Foreskin melanocyte (primary cell): ENCODE measurements at places on chromosomes 2 and 18.

- DNase-seq: no peak
These were observed 19.9 kb downstream of the FN1 start for GRCh38 chr2:215415820-215416577.

- no peak for DNase-seq
These were observed 401.1 kb upstream of the LRATD1 start for GRCh38 chr2:14231391-14231898.

DNA sequence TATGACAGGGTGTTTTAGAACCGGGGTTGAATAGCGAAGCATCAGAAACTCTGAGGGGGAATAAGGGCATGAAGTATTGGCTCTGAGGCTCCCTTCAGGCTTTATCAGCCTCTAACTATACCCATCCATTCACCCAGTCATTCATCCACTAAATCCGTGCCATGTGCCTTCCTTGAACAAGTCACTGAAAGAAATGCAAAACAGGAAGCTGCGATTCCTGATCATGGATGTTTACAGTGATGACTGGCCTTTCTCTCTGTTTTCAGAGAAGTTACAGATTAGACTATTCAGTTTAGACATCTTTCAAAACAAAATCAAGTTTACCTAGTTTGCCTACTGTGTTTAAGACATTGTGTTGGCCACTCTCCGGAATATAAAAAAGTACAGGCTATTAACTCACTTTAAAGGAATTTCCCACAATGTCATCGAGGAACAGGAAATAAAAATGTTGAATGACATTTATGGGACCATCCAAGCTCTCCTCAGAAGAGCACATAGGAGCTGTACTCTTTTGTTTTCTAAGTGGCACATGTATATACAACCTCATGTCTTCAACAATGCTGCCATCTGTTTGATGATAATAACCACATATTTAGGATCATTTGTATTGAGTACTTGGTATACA lies 43.8 kb upstream of the SLC14A1 start:
- DNase-seq: no peak

GRCh38 chr2:186031229-186031628 lies 292.6 kb downstream of the FSIP2 start:
- no peak for DNase-seq

DNA sequence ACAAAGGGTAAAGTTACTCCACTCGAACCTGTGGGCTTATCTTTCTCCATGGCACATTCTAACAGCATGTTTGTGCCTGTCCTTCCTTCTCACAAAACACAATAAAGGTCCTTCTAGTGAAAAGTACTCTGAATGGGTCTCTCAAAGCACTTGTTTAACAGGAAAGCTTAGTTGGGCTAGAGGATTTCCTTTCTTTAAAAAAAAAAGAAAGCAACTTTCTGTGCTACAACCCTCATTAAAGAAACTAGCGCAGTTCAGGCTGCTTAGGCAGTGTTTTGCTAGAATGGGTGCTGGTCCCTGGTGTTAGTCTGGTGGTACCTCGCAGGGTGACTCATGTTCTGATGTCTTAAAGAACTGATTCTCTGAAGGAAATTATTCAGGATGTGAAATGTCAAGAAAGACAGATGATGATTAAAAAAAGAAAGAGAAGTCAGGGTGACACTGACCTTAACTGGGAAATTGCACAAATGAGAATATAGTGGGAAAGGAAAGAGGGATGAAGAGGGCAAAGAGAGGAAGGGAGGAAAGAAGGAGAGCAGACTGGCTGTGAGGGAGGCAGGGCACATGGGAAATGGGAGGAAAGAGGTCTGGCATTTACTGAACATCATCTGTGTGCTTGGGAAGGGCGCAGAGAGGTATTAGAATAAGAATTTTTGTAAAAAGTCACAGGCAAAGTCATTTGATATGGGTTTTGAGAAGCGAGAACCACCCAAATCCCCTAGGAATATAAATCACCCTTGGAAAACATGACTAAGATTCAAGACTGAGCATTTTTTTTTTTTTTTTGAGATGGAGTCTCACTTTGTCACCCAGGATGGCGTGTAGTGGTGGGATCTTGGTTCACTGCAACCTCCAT lies 74.9 kb downstream of the ATP8B1 start:
- peak; percentile 68 for DNase-seq

- DNase-seq: no peak
These were observed 3.6 kb downstream of the DIS3L2 start for GRCh38 chr2:231965102-231965501.

DNA sequence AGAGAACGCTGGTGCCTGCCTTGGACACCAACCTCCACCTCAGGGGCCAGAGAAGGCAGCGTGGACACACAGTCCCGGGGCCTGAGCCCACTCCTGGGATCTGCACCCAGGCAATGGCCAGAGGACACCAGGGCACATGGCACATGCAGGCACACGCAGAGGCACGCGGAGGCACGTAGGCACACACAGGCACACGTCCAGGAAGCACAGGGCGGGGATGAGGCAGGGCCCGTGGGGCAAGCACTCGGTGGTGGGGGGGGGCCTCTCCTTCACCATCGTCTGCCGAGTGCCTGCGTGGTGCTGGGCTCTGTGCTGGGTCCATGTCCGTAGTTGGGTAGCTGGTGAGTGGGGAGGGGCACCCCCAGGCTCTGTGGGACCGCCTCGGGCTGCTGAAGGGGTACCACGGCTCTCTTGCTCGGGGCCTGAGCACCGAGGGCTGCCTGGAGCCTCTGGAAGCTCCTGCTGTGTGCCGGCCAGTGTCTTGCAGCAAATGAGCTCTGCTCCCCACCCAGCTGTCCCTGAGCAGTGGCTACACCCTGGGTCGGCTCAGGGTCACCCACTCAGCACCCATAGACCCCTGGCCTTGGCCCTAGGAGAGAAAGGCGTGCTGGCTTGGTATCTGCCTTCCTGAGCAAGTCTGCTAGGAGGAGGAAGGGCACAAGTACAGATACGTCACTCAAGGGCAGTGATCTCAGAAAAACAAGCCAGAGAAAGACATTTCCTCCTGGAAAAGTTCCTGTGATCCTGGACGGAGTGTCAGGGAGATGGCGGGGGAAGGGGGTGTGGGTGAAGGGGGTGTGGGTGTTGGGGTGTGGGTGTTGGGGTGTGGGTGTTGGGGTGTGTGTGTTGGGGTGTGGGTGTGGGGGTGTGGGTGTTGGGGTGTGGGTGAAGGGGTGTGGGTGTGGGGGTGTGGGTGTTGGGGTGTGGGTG lies 26.4 kb downstream of the RTP5 start:
- no peak for DNase-seq

DNA sequence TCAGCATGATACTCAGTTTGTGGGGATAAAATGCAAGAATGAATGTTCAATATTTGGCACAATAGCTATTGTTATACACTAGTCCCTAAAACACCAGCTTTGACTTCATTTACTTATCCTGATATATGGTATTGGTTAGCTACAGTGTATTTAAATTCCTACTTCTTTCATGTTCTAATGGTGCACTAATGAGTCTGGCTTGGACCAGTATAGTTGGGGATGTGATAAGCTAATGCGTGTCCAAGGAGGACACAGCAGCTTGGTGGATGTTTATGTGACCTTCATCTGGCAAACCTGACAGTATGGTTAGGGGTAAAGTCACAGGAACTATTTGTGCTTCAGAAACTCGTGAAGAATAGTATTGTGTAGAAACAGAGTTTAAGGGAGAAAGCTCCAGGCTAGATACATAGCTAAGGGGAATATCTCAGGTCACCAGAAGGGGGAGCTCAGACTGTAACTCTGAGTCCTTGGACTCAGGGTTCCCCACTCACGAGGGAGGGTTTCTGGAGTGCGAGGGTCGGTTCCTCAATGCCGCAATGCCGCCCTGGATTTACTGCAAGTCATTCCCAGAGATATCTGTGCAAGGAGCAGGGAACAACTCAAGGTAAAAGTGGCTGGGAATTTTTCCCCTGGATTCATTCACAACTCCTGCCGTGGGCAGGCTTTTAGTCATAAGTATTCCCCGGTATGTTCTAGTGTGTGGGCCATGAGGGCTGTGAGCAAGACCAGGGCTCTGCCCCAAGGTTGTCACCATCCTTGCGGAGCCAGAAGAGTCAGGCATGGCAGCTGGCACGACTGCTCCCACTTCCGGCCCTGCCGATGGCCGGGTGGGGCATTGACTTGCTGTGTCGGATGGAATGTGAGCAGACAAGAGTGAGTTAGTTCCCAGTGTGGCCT lies 14.5 kb downstream of the IL1R2 start:
- no peak for DNase-seq

- DNase-seq: no peak
These were observed 2.2 kb upstream of the SERTAD2 start for GRCh38 chr2:64655873-64656272.

DNA sequence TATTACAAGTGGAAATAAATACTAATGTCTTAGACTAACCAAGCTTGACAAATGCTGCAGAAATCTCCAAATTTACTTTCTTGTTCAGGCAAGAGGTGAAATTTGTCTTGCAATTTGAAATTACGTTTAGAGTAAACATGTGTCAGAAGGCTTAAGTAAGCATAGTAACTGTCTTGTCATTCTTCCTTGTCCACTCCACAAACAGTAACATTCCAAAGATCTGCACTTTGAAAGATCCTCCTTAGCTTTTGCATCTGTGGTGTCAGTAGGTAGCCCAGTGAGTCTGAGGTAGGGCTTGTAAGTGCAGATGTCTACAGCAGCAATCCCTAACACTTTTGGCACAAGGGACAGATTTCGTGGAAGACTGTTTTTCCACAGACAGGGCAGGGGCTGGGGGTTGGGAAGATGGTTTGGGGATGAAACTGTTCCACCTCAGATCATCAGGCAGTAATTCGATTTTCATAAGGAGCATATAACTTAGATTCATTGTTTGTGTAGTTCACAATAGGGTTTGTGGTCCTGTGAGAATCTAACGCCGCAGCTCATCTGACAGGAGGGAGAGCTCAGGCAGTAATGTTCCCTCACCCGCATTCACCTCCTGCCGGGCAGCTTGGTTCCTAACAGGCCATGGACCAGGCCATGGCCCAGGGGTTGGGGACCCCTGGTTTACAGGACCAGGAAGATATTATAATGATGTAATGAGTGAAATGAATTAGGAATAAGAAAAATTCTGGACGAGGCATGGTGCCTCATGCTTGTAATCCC lies 18.6 kb downstream of the RASGRP3 start:
- no peak for DNase-seq

- DNase-seq: no peak
These were observed 324.8 kb upstream of the HS6ST1 start for GRCh38 chr2:128643221-128644065.

DNA sequence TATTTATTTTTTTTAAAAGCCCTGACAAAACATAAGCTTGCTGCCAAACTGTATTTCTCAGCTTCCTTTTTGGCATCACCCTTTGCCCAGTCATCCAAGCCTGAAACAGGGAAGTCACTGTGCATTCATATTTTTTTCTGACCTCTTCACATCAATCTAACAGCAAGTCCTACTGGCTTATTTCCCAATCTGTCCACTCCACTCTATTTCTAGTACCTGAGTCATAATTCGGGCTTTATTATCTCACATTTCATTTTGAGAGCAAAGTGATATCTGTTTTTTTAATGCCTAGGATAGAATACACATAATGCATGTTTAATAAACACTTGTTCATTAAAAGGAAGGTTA lies 5.1 kb downstream of the HNMT start:
- peak; percentile 82 for DNase-seq

- peak; percentile 10 for DNase-seq
These were observed at the start of gene DPP10 for GRCh38 chr2:114442510-114442909. TSS of gene DPP10 (plus strand) at chr2:114442641.

- no peak for DNase-seq
These were observed 37.0 kb downstream of the RAPGEF4 start for GRCh38 chr2:172772633-172773032.

GRCh38 chr2:223538920-223539440 lies 63.2 kb downstream of the SCG2 start:
- DNase-seq: no peak

- DNase-seq: no peak
These were observed 63.1 kb upstream of the HPCAL1 start for GRCh38 chr2:10239561-10239967.

GRCh38 chr2:201072201-201072530 lies 365 bp downstream of the NDUFB3 start:
- no peak for DNase-seq

DNA sequence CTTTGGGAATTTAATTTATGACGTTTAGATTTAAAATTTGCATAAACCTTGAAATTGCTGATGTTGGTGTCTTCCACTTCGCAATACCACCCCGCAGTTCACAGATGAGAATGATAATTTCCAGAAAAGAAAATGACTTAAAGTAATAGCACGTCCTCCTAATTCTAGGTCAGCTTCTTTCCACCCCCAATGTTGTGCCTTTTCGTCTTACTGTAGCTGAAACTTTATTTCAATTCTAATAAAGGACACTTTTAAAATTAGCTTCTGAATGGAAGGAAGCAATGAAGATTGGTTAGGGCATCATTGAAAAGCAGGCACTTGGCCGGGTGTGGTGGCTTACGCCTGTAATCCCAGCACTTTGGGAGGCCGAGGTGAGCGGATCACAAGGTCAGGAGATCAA lies 107.4 kb downstream of the MYCN start:
- no peak for DNase-seq

GRCh38 chr2:53770264-53770663 lies 2.7 kb downstream of the CHAC2 start:
- DNase-seq: no peak

- peak; percentile 33 for DNase-seq
These were observed 135.9 kb downstream of the ABCA12 start for GRCh38 chr2:215002500-215002899.

GRCh38 chr2:74693668-74694067 lies 39.6 kb downstream of the SEMA4F start:
- DNase-seq: no peak

GRCh38 chr2:53021292-53021691 lies 746.3 kb upstream of the CHAC2 start:
- DNase-seq: no peak

DNA sequence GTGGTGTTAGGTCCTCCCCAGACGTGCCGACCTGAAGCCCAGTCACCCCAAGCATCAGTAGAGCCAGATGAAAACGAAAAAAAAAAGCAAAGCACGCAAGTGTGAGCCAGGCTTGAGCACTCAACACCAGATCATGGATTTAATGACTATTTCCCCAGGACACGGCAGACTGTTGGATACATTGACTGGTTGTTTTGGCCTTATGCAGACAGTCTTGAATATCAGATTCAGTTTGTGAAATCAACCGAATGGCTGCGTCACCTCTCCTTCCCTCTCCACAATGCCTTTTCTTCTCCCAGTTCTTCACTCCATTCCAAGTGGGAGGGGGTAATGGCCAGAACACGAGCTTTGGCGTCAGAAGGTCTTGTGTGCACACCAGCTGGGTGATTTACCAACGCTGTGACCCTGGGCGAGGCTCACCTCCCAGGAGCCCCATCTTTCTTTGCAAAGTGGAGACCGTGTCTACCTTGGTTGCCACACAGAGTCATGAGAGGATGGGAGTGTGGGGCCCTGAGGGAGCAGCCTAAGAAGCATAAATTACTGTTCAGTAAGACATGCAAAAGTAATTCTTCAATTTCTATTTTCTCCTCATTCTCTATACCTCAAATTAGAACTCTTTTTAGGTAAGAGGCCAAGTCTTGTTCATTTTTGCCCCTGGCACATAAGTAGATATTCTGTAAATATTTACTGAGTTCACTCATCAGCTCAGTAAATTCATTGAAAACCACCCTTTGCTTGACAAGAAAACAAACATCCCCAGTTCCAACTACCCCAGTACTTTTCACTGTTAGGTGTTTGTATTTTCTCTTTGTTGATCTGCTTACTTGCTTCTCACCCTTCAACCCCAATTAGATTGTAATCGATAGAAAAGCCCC lies 181.1 kb upstream of the COPS8 start:
- no peak for DNase-seq
